ENCODE measurements at places on chromosomes 3 and 15.

DNA sequence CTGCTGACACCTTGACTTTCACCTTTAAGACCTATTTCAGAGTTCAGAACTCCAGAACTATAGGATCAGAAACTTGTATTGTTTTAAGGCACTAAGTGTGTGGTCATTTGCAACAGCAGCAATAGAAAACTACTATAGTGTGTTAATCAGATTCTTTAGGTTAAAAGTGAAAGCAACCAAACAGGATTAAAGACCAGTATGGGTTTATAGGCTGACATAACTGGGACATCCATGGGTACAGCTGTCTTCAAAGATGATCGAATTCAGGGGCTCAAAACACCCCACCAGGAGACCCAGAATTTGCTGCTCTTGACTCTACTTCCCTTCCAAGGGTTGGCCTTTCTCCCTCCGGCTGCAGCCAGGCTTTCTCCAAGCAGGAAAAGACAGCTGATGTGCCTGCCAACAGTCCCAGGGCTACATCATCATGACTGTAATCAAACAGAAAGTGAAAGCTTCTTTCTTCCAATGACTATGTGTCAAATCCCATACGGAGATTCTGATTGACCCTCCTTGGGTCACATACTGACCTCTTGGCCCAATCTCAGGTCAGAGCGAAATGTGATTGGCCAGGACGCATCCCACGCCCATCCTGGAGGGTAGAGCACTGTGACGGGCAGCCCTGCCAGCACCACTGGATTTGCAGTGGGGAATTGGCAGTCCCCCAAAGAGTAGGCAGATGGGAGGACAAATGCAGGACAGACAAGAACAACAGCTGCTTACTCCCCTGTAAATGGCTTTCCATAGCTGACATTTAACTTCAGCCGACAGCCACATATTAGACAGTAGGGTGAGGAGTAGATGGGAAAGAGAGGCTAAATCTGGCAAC is 51.4 kb upstream of the RNF7 start:
- peak overlapping the region; percentile 75 for H3K27ac ChIP-seq
- no peaks in the 10 kb centered on the region for H3K4me1 ChIP-seq
- no peaks in the 10 kb centered on the region for H3K36me3 ChIP-seq
- peak overlapping the region; percentile 22 for H3K4me3 ChIP-seq
- DNase-seq: peak; percentile 59

DNA sequence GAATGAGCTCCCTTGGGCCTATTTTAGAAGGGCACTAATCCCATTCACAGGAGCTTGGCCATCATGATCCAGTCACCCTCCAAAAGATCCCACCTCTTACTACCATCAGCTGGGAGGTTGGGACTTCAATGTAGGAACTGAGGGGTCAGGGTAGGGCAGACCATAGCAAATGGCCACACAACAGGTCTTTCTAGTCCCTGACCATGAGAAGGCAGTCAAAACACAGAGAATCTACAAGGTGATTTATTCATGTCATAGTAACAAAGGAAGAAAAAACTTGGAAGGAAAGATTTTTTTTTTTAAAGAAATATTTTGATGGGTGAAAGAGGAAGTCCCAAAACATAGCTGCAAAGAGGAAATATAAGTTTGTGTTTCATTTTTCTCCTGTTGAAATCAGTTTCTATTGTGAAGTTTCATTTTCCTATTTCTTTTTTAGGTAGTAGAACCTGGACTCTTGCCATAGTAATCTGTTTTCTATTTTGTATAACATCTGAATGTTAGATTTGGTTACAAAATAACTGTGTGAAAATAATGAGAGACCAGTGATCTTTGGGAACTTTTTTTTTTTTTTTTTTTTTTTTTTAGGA is 23.5 kb upstream of the TNFSF10 start:
- no peak for DNase-seq
- H3K4me1 ChIP-seq: no peaks in the 10 kb centered on the region
- H3K4me3 ChIP-seq: no peak overlapping the region
- H3K27me3 ChIP-seq: no peaks in the 10 kb centered on the region
- no peaks in the 10 kb centered on the region for H3K36me3 ChIP-seq
- H3K27ac ChIP-seq: peak overlapping the region; percentile 41

DNA sequence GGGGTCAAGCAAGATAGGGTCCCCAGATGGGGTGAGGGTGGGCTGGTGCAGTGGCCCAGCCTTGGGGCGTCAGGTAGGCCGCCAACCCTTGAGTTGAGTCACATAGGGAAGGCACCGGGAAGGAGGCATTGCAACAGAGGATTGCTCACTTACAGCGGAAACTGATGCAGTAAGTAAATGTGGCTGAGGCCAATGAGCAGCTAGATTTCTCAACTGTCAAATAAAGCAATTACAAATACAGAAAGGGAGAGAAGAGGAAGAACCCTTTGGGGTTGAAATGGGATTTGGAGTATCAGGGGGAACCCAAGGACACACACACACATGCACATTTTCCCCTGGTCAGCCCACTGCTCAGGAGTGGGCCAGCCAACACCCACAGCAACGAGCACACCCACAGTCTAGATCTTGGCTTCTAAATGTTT is 44.0 kb downstream of the CHSY1 start:
- no peak overlapping the region for H3K4me3 ChIP-seq
- H3K27ac ChIP-seq: no peak overlapping the region
- H3K36me3 ChIP-seq: no peaks in the 10 kb centered on the region

DNA sequence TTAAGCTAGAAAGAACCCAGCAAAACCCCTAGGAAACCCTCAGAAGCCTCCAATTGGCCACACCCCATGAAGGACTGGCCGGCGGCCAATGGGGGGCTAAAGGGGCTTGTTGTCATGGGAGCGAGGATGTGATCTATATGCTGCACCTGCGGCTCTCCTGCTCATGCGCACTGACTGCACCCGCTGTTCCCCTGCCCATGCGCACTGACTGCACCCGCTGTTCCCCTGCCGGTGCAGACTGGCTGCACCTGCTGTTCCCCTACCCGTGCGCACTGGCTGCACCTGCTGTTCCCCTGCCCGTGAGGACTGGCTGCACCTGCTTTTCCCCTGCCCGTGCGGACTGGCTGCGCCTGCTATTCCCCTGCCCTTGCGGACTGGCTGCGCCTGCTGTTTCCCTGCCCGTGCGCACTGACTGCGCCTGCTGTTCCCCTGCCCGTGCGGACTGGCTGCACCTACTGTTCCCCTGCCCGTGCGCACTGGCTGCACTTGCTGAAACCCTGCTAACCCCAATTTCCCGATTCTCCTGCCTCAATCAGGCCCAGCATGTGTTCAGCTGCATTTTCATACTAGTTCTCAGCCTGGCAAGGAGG is 16.8 kb upstream of the MCCC1 start:
- H3K27me3 ChIP-seq: no peaks in the 10 kb centered on the region
- no peak overlapping the region for H3K4me3 ChIP-seq
- H3K27ac ChIP-seq: no peak overlapping the region
- H3K4me1 ChIP-seq: no peaks in the 10 kb centered on the region

DNA sequence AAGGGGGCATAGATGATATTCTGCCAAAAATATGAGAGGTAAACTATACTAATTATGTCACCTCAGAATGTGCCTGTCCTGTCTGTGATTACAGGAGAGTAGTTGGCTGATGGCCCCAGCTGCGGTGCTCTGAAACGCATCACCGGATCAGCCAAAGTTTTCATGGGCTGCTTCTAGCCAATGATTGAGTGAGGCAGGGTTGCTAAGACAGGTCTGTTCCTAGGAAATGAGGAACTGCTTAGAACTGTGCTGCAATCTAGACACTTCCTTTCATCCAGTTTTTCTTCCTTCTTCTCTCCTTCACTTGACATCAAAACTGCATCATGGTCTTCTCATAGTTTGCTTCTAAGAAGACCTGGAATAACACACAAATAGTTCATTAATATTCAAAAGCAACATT is 124.0 kb downstream of the KCNH8 start:
- H3K27me3 ChIP-seq: no peaks in the 10 kb centered on the region
- no peaks in the 10 kb centered on the region for H3K36me3 ChIP-seq
- H3K4me3 ChIP-seq: no peak overlapping the region
- no peak overlapping the region for H3K27ac ChIP-seq
- DNase-seq: no peak

DNA sequence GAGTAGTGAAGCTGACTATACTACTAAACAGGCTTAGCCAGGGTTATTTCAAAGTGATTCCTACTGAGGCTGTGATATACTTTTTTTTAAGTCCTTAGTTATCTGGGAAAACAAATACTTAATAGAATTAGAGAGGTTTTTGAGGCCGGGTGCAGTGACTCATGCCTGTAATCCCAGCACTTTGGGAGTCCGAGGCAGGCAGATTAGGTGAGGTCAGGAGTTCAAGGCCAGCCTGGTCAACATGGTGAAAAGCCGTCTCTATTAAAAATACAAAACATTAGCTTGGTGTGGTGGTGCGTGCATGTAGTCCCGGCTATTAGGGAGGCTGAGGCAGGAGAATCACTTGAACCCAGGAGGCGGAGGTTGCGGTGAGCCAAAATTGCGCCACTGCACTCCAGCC is 34.2 kb downstream of the PRTG start:
- no peaks in the 10 kb centered on the region for H3K27me3 ChIP-seq
- H3K4me1 ChIP-seq: no peaks in the 10 kb centered on the region
- no peak overlapping the region for H3K27ac ChIP-seq
- H3K36me3 ChIP-seq: no peaks in the 10 kb centered on the region
- no peak for DNase-seq

GRCh38 chr3:144743225-144743668 is 771.6 kb downstream of the DIPK2A start:
- DNase-seq: no peak
- no peaks in the 10 kb centered on the region for H3K4me1 ChIP-seq
- H3K27me3 ChIP-seq: no peaks in the 10 kb centered on the region
- no peaks in the 10 kb centered on the region for H3K36me3 ChIP-seq

- no peak for DNase-seq
- no peak overlapping the region for H3K27ac ChIP-seq
- H3K4me1 ChIP-seq: no peaks in the 10 kb centered on the region
- H3K27me3 ChIP-seq: no peaks in the 10 kb centered on the region
Measured at GRCh38 chr3:81936817-81937216, 175.4 kb upstream of the GBE1 start.

GRCh38 chr3:66236281-66236680 is 15.5 kb downstream of the SLC25A26 start:
- H3K36me3 ChIP-seq: no peaks in the 10 kb centered on the region
- H3K4me1 ChIP-seq: no peaks in the 10 kb centered on the region
- H3K27ac ChIP-seq: no peak overlapping the region
- H3K4me3 ChIP-seq: no peak overlapping the region
- DNase-seq: no peak
- H3K27me3 ChIP-seq: no peaks in the 10 kb centered on the region

DNA sequence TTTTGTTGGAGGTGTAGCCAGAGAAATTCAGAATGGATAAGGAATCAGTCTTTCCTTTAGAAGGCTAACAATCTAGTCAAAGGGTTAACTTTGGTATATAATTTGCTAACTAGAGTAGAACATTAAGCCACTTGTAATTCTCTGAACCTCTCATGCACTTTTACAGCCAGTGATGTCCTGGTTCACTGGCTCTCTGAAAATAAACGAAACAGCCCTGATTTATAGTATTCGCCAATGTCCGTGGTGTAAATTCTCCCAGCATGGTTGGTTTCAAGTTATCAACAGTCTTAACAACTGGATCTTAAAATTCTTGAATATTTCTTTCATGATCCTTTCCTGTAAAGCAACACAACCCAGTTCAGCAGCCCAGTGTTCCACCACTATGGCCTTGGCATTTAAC is 500.4 kb upstream of the CDIN1 start:
- H3K27ac ChIP-seq: no peak overlapping the region
- no peak overlapping the region for H3K4me3 ChIP-seq
- no peaks in the 10 kb centered on the region for H3K36me3 ChIP-seq
- no peak for DNase-seq
- H3K4me1 ChIP-seq: no peaks in the 10 kb centered on the region
- no peaks in the 10 kb centered on the region for H3K27me3 ChIP-seq

- no peaks in the 10 kb centered on the region for H3K4me1 ChIP-seq
- H3K27ac ChIP-seq: no peak overlapping the region
- DNase-seq: no peak
Measured at GRCh38 chr3:150985711-150986110, 13.2 kb upstream of the CLRN1 start.

DNA sequence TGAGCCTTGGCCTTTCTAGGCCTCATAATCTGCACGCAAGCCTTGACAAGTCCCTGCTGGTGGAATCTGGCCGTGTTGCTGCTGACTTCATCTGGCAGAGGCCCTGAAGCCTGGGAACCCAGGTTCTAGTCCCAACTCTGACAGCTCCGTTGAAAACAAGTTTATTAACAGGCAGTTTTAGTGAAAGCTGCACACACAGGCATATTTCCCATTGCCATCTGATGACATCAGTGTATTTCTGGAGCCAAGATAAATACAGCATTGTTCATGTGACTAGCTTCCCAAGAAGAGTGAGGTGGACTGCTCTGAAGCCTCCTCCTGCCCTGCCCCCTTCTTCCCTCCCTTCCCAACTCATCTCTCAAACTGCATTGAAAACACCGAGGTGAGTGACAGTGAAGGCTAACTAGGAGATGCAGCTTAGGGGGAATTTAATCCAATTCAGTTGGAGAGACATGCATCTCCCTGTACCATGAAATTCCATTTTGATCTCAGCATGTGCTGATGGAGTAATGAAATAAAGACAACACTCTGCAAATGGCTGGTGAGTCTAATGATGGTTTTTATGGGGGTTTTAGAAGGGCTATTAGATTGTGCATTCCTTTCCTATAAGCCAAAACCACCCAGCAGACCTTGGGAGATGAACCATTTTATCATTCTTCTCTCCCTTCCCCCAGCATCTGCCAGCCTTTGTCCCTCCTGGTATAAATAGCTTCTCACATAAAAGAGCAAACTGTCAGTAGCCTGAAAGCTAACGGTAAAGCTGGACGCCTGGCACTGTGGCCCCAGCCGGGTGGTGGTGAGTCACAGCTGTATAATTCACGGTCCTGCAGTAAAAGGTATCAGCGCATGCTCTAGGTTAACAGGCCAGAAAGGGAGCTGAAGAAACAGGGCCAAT is 38.0 kb downstream of the PRICKLE2 start:
- H3K36me3 ChIP-seq: no peaks in the 10 kb centered on the region
- peak; percentile 83 for DNase-seq
- H3K4me3 ChIP-seq: no peak overlapping the region
- peaks cover 19% of the 10 kb centered on the region for H3K4me1 ChIP-seq

DNA sequence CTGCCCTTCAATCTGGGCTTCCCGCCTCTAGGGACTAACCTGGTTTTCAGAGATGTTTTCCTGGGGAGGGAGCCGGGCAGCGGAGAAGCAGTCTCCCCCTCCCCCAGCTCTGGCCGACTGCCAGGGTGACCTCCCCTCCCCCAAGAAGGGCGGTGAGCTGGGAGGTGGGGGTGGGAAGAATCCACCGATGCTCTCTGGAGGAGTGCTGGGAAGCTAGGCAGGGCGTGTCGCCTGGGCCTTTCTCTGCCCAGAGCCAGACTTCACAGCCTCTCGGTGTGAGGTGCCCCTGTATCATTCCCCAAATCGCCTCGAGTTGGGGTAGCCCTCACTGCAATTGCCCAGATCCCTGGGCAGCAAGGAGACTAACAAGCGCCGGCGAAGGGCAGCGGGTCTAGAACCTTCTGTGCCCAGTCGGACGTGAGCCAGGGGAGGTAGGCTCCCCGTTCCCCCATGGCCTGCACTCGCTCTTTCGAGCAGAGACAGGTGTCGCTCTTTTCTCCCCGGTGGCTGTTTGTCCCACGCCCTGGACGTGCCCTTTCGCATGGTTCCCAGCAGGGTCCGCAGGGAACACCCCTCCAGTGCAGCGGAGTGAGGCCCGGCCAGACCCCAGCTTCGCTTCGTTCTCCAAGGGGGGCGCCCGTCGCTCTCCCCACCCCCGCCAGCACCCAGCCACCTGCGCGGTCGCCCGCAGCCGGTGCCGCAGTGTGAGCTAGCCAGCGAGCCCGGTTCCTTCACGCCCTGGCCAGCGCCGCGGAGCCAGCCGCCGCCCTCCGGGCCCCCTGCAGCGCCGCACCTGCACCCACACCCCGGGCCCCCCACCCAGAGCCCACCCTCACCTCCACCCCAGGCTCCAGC is 1.1 kb downstream of the RAB6B start:
- DNase-seq: no peak

- DNase-seq: no peak
- no peaks in the 10 kb centered on the region for H3K36me3 ChIP-seq
- no peak overlapping the region for H3K27ac ChIP-seq
- no peaks in the 10 kb centered on the region for H3K4me1 ChIP-seq
- no peaks in the 10 kb centered on the region for H3K27me3 ChIP-seq
Measured at GRCh38 chr15:67224889-67225288, 29.6 kb downstream of the AAGAB start.
